ENCODE measurements at places on chromosomes 1 and 21.
A peak's percentile ranks its signal among the peaks of the same experiment; 100 is the strongest.

DNA sequence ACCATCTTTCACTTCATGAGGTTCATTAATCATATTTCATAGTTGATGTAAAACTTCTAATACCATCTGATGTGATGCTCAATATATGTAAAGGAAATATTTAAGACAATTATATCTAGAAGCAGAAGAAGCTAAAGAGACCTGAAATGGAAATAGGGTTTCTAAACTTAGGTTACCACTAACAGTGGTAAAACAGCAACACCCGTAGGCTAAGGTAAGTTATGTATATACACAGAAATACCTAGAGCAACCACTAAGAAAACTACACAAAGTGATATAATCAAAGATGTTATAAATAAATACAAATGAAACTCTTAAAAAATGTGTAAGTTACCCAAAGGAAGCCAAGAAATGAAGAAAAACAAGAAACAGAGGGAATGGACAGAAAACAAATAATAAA is 61.1 kb upstream of the TNFSF4 start:
- DNase-seq = no peak

DNA sequence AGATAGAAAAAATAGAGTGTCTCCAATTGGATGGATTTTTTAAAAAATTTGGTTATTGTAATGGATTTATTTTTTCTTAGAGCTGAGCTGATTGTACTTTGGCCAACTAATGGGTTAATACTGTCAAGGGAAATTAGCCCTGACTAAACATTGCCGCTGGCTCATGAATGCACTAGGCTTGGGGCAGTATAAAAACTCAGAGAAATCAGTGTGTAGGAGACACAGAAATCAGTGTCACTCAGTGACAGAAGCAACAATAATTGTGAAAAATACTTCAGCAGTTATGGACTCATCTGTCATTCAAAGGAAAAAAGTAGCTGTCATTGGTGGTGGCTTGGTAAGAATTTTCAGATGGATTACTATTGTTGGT is at the start of gene KMO:
Gene KMO (plus strand): TSS at position 217 of the 370 bp plus-strand sequence. CDS start 67 bp downstream, at position 284.
- DNase-seq = peak; percentile 52

DNA sequence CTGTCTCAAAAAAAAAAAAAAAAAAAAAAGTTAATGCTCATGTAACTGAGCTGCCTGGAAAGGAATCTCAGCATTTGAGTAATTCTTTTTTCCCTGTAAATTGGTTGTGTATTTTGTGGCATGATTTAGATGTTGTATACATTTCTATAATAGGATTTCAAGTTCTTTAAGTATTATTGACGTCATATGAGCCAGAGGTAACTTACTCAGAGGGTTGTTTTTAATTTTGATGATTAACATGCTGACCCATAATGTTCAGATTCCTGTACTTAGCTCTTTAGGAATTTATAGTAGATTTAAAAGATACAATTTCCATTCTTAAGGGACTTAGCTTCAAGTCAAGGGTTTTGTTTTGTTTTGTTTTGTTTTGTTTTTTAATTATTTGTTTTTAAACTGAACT is 120.4 kb downstream of the CACHD1 start:
- no peak for DNase-seq

- no peak for DNase-seq
Measured at GRCh38 chr21:32347977-32348376, 44.8 kb downstream of the URB1 start.

DNA sequence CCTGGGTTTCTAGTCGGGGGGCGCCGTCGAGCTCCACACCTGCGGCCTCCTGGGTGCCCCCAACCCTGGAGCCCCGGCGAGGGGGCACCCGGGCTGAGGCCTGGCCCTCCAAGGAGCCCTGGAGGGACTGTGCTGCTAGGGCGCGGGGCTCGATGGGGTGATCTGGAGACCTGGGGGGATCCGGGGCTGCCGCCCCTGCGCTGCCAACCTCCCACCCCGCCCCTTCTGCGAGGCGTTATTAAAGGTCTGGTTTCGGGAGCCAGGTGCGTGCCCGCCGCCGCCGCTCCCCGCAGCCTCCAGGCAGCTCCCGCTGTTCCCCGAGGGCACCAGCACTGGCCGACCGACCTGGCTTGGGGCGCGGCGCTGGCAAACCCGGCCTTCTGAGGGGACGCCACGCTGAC is 746 bp upstream of the POFUT2 start:
- peak; percentile 51 for DNase-seq

- no peak for DNase-seq
Measured at GRCh38 chr1:218527737-218528136, 182.6 kb downstream of the TGFB2 start.

DNA sequence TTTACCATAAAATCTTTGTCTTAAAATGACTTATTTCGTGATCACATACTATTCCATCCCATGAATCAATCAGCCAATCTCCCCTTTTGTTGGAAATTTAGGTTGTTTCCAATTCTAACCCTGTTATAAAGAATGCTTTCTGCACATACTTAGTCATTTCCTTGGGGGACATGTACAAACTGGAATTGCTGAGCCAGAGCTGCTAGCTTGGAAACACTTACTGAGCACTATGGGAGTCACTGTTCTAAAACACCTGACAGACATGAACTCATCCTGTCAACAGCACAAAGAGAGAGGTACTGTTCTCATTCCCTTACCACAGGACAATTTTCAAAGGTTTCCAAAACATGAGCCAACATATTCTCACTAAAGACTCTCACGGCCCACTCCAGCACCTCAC is 32.1 kb downstream of the AK2 start:
- DNase-seq = no peak

DNA sequence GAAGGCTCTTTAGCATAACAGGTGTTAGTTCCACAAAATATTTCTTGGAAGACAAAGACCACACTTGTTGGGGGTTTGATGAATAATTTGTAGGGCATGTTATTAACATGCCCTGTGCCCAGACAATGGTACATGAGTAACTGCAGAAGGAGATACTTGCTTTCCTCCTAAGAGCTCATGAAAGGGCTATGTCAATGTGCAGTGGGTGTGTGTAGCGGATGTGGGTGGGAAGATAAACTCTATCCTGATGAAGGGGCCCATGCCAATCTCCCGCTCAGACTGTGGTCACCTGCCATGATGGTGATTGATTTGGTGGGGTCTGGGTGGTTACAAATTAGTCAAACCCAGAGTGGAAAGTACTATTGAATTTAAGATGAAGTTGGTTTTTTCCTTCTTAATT is 69.8 kb upstream of the DNAH14 start:
- no peak for DNase-seq

DNA sequence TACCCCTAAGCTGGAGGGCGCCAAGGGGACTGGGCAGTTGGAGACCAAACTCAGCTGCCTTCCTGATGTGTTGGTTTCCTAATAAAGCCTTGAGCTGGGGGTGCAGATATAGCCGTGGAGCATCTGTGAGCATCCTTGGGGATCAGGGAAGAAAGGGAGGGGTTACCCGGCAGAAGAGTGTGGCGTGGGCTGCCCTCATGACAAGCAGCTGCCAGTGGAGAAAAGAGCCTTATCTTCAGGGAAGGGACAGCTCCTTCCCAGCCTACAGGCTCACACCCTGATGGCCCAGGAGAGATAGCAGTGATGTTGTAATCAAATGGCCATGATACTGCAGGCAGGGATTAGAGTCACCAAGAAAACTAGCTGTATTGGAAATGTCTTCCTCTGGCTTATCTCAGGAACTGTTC is 10.8 kb upstream of the NFASC start:
- no peak for DNase-seq

DNA sequence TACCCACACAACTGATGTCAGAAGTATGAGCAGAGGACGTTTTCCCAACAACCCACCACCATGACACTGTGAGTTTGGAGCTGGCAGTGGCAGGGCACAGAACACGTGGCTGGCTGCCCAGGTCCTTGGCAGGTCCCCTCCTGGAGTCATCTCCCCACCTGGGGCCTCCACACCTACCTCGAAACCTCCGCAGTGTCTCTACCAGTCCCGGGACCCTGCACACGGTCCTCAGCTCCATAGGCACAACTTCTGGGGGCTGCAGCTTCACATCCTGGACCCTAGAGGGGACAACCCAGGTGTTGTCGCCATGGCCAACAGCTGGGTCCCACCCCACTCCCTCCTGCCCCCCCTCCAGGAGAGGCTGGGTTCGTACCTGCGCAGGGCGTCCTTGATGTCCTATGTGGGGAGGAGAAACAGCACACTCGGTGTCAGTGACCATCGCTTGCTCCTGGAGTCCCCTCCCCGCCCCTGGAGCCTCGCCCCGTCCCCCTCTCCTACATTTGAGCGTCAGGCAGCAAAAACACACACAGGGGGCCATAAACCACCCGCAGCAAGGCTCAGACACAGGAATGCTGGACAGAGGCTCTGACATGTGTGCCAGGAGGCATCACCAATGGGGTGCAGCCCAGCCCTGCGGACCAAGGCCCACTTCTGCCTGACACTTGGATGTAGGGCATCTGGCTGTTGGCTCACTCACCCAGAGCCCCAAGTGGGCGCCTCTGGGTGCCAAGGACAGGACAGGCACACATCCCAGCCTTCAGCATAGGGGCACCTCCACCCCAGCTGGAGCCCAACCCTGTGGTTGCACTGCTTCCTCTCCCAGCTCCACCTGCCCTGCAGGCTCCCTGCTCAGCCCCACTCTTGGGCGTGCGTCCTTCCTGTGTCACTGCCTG is 9.6 kb downstream of the TRIM11 start:
- no peak for DNase-seq

DNA sequence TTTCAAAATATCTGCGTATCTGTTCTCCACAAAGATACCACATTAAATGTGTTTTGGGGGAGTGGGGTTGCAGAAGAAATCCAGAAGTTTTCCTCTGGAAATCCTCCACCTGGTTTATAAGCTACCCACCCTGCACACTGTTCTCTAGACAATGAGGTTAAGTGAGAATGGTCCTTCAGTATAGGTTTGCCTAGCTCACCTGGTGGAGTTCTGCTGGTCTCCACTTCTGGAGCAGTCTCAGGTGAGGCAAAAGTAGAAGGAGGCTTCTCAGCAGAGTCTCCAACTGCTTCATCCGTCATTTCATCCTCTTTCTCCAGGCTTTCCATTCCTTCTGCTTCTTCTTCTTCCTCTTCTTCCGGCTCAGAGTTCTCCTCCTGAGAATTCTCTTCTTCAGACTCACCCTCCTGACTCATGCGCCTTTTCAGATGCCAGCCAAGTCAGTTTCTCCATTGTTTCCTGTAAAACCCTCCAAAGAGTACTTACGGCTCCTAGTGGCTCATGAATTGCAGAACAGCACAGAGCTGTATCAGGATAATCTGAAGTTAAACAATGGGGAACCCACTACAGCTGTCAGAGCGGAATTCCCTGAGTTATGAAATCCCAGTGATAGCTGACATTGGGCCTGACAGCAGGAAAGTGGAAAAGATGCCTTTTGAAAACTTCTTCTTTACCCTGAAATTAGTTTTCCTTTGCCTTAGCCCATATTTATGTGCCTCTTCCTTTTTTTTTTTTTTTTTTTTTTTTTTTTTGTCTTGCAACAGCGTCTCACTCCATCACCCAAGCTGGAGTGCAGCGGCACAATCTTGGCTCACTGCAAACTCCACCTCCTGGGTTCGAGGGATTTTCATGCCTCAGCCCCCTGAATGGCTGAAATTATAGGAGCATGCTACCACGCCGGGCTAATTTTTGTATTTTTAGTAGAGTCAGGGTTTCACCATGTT is 38.5 kb downstream of the MSTO1 start:
- DNase-seq = peak; percentile 42

- DNase-seq = peak; percentile 66
Measured at GRCh38 chr1:86155807-86156565, 586 bp downstream of the COL24A1 start.

Measured in NCI-H69 (cell line).